Esophagus squamous epithelium (tissue), 5 donors: ENCODE measurements at places on chromosomes 6 and 20.

DNA sequence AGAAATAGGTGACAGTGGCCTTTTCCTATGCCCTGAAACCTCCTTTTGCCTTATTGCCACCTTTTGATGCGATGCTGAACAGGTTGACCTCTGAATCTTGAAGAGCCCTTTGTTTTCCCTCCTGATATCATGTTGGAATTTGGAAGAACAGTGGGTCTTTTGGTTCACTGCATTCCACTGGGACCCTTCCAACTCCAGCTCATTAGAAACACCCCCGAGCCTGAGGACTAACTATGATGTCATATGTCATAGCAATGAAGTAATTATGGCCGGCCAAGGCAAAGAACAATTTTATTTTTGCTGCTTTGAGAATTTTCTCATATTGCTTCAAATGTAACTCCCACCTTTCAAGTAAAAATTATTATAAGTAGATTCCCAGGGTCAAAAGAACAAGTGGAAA, 353.4 kb upstream of the JAG1 start:
- no peak for DNase-seq

GRCh38 chr6:39020136-39020535, 28.4 kb upstream of the GLP1R start:
- no peak for DNase-seq

DNA sequence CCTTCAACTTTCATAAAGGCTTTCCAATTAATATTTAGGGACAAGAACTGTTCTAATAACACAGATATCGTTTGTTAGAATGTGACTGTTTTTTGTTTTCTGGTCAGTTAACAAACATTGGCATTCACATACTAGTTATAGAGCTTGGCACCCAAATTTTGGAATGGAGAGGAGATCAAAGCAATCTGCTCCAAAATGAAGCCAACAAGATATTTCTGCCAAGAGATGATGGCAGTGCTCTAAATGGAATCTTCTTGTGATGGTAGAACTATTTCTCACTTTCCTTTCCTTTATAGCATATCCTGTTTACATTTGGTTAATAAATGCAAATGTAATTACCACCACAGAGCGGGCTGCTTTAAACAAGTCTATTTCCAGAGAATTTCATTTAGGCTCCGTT, 208.3 kb upstream of the RIMS1 start:
- DNase-seq, result no peak

DNA sequence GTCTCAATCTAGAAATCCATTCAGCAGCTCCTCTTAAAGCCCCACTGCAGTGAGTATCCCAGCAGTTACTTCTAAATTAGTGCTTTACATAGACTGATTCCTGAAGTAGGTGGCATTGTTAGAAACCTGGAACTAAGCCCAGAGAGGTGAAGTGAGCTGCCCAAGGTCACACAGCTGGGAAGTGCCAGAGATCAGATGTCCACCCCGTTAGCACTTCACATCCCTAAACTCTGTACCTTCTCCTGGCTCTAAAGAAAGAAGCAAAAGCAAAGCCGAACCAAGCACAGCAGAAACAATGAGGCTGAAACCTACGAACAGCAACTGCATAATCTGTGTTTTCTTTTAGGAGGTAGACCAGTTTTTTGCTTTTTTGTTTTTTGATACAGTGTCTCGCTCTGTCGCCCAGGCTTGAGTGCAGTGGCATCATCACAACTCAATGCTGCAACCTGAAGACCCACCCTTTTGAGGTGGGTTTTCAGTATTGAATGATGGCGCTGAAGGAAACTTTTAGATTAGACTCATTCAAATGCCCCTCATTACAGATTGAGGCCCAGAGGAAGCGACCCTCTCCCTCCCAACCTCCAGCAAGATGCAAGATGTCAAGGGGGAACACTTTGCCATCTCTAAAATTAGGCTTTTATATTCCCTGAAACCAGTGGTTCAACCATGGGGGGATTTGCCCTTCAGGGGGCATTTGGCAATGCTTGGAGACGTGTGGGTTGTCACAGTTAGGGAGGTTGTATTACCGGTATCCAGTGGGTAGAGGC, 3.2 kb upstream of the ZMYND8 start:
- DNase-seq, result no peak

- DNase-seq, result no peak
Measured at GRCh38 chr6:124517339-124517738, 444.9 kb upstream of the RNF217 start.

GRCh38 chr6:169961772-169962561, 210.5 kb downstream of the ERMARD start:
- no peak for DNase-seq

DNA sequence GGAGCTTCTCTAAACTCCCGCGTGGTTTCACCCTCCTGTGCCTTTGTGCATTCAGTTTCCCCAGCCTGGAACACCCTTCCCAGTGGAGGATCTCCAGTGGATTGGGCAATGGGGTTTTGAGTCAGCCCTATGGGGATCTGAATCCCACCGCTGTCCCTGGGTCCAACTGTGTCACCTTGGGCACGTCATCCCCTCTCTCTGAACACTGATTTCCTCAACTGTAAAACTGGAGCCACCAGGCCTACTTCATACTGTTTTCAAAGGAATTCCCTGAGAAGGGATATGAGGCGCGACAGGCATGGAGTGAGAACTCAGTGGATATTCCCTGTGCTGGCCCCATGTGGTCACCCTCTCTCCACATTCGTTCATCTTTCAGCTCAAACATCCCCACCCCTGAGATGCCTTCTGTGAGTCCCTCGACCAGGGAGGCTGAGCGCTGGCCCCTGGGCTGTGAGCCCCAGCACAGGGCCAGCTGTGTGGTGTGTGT, 25.7 kb downstream of the MAFB start:
- no peak for DNase-seq

DNA sequence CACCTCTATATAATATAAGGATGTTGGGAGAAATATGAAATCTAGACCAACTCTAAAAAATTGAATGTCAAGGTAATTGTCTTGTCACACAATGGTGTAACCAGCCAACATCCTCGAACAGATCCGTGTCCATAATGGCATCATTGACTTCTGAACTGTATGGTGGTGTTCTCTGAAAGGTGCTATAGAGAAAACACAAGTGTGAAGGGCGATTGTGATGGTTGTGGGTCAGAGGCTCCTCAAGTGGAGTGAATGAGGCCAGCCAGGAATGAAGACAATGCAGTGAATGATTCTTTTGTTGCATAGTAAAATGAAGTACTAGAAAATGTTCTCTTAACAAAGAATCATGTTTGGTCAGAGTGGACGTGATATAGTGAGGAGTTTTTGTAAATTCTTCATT, 58.3 kb downstream of the CARMIL1 start:
- no peak for DNase-seq

DNA sequence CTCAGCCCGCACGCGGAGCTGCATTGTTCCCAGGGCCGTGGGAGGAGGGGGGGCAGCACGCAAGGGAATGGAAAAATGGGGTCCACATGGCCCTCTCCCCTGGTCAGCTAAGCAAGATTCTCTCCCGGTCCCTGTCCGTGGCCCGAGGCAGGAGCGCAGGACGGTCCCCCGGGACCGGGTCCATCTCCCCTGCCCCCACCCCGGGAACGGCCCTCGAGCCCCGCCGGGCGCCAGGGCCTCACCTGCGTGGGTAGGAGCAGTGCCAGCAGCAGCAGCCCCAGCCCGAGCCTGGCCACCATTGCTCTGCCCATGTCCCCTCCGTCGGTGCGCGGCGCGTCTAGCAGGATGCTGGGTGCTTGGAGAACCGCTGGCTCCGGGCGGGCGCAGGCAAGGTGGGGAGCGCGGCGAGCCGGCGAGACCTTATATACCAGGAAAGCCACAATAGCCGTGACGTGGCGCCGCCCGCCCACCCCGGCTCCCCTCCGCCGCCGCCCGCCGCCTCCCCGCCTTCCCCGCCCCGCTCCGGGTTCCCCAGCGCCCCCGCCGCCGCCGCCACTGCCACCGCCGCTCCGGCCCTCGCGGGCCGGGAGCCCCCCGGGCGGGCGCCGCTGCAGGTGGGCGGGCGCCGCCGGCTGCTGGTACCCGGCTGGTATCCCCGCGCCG, at the start of gene CD24:
CD24 (minus strand) TSS at position 394 of the 663 bp plus-strand sequence; CDS start at position 311, 83 bp downstream.
- no peak for DNase-seq

DNA sequence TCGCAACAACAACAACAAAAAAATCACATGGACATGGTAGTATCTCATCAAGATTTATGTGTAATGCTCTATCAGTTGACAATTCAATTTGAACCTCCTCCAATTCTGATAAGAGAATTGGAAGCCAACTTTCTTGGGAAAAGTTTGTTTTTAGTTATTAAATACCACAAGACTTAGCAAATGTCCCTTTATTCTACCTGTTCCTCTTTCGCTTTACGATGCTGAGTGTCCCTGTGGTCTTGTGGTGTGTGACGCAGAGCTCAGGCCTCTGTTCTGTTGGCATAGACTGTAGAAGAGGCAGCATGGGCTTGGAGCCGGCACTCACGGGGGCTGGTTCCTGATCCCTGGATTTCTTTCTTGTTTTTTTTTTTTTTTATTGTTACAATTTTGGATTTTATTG, 76.7 kb downstream of the PSMB1 start:
- no peak for DNase-seq

DNA sequence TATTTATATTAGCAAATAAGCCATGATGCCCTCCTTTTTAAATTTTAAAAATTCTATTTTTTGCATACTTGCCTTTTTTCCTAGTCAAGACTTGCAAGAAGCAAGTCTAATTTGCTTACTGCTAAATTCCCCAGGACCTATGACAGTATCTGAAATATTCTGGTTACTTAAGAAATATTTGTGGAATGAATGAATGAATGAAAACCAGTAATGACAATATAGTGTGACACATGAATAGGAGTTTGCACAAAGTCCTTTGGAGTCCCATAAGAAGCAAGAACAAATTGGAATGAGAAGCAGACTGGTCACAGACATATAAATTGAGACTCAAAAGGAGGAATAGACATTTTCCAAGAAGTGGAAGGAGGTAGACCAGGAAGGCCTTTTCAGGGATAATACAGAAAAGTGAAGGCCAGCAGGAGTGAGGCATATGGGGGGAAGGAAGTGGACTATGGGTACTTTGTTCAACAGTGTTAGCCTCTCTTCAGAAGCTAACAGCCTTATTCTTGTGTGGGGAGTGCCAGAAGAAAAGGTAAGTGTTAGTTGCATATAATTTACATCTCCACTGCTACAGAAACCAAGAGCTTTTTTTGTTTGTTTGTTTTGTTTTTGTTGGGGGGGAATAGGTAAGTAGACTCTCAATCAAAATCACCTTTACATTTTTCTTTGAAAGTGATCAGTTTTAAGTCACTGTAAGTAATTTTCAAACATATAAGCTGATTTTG, 93.6 kb upstream of the FAM184A start:
- DNase-seq, result no peak

- DNase-seq, result no peak
Measured at GRCh38 chr20:17613328-17614175, 43.7 kb downstream of the DSTN start.

- DNase-seq, result no peak
Measured at GRCh38 chr6:3746119-3746691, 5.3 kb downstream of the PXDC1 start.
